ENCODE measurements at places on chromosomes 7 and 10.

GRCh38 chr10:63106111-63106755 is 26.9 kb upstream of the NRBF2 start:
- no peak for DNase-seq

GRCh38 chr10:18005445-18005780 is 53.7 kb downstream of the SLC39A12 start:
- DNase-seq: no peak

DNA sequence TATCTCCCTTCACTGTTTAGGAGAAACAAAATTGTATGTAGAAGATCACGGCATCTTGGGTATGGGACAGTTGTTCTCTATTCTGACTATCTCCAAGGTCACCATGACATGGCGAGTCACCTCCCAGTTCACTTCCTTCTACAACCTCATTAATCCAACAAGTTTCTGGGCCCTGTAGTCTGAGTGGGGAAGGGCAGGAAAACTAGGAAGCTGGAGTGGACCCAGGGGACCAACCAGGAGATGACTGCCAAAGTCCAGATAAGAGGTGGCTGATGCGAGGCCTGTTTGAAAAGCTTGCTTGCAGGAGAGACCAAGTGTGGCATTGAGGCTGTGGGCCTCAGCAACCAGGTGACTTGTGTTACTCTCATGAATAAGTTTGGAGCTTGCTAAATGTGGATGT is 584.9 kb downstream of the TNS3 start:
- DNase-seq: no peak

GRCh38 chr7:151313857-151314256 is 27.8 kb upstream of the NUB1 start:
- DNase-seq: no peak

- DNase-seq: no peak
Measured at GRCh38 chr7:15218261-15218660, 315.7 kb upstream of the DGKB start.

- DNase-seq: no peak
Measured at GRCh38 chr7:930975-931758, 23.3 kb downstream of the ADAP1 start.

DNA sequence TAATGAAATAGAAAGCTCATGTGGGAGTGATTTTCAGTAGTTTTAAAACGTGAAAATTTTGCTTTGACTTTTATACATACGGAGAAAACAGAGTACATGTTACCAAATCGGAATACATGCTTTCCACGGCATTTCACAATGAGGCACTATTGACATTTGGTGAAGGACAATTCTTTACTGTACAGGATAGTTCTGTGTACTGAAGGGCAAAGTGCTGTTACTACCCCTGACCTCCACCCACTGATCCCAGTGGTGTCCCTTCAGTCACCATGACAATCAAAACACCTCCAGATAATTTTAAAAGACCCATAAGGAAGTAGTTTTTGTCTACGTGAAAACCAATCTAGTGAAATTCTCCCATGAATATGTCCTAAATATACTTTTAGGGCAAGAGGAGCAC is 33.1 kb upstream of the ANK3 start:
- no peak for DNase-seq

GRCh38 chr10:96858038-96858705 is 26.1 kb downstream of the LCOR start:
- no peak for DNase-seq

DNA sequence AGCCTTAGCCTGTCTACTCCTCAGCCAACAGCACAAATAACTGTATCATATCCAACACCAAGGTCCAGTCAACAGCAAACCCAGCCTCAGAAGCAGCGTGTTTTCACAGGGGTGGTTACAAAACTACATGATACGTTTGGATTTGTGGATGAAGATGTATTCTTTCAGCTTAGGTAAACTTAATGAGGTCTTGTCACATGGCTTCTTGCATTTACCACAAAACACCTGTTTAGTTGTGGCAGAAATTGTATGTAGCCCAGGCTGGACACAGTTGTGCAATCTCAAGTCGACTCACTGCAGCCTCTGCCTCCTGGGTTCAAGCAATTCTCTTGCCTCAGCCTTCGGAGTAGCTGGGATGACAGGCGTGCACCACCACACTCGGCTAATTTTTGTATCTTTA is 21.4 kb downstream of the CCAR1 start:
- DNase-seq: no peak

- DNase-seq: no peak
Measured at GRCh38 chr10:120262857-120263547, 194.0 kb upstream of the PLPP4 start.

GRCh38 chr7:27071622-27072390 is 24.0 kb downstream of the HOXA1 start:
- no peak for DNase-seq

GRCh38 chr10:78578929-78579328 is 489.8 kb upstream of the ZMIZ1 start:
- DNase-seq: peak; percentile 67

DNA sequence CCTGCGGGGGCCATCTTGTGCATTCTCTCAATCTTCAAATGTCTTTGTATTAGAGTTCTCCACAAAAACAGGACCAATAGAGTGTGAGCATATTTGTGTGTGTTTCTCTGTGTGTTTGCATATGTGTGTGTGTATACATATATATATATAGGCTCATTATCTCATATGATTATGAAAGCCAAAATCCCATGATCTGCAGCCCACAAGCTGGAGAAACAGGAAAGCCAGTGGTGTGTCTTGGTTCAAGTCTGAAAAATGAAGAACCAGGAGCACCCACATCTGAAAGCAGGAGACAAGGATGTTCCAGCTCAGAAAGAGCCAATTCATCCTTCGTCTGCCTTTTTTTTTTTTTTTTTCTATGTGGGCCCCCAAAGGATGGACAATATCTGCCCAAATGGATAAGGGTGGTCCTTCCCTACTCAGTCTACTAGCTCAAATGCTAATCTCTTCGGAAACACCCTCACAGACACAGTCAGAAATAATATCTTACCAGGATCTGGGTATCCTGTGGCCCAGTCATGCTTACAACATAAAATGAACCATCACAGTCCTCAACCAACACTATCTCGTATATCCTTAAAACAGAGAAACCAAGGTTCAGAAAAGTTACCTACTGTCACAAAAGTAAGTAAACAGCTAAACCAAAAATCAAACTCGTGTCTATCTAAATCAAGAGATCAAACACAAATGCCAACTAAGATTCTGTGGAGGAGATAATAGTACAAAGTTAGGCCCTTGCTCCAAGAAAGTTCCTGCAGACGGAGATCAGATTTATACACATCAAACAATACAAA is 141.9 kb downstream of the JMJD1C start:
- DNase-seq: no peak

DNA sequence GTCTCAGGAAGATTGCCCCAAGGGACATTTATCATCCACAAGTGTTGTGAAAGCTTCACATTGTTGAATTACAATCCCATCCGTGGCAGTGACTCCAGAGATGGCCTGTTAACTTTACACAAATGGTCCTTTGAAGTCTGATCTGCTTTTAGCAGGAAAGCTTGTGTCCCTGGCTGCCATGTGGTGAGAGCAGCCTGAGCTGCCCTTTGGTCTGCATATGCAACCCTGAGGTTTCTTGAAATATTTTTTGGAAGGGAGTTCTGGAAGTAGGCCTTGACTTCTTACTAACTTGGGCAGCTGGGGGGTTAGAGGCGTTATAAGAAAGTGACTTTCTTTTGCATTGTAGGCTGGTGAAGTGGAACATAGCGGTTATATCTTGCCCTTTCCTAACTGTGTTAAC is 41.3 kb upstream of the FAM180A start:
- no peak for DNase-seq

DNA sequence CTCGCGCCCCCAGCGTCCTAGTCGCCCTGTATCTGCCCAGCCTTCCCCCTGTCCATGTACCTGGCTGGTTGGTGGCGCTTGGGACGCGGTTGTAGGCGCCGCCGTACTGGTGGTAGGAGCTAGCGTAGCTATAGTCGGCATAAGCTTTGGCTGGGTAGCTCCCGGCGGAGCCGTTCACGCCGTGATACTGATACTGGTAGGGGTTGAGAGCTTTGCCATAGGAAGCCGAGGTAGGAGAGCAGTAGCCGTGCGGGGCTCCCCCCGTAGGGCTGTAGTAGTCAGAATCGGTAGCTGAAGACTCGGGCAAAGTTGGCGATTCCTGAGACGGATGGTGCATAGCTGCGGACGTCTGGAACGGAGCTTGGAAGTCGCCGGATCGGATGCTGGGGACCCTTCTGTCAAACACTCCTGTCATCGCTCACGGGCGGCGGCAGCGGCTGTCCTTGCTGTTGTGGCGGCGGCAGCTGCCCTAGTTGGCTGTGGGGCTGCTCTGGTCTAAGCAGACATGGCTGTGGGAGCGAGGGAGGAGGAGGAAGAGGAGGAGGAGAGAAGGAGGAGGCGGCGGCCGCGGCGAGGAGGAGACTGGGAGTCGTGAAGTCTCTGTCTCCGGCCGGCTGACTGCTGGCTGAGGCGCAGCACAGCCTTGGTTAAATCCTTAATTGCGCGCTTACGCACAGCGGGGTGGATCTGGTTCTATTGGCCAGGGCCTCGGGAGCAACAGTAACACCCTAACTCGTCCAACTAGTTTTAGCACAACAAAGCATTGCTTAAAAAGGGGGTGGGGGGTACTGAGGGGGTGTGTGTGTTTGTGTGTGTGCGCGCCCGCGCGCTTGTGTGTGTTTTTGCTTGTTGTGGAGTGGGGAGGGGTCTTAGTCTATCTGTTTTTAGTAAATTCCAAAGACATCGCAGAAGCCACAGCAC is at the start of gene DLX5:
TSS of gene DLX5 (minus strand) at position 623 of the 921 bp plus-strand sequence. CDS start at position 415, 208 bp downstream.
- DNase-seq: peak; percentile 53

- peak; percentile 73 for DNase-seq
Measured at GRCh38 chr7:151432658-151433521, 7.1 kb downstream of the CRYGN start.

GRCh38 chr7:124881981-124882380 is 47.6 kb downstream of the POT1 start:
- DNase-seq: no peak

DNA sequence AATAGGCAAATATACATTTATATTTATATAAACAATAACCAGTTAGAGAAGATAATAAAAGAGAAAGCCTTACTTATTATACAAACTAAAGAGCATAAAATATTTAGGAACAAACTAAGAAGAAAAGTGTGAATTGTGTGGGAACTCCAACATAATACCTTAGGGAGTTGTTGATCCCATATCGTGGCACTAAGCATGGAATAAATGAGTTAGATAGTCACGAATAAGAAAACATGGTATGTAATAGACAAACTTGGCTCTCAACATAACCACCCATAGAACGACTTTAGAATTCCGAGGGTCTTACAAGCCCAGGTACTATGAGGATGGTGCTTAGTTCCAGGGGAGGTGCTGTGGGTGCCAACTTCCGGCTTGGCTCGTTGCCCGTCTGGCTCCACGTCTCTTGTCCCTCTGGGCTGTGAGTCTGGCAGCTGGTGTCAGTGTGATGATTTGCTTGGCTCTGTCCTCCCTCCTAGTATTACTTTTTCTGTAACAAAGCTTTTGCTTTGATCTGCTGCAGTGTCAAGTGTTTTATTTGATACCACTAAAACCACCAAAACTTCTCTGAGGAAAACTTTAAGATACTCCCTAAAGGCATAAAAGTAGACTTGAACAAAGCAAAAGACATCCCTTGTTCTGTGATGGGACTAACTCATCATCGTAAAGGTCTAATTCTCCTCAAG is 9.5 kb upstream of the RBM20 start:
- no peak for DNase-seq

DNA sequence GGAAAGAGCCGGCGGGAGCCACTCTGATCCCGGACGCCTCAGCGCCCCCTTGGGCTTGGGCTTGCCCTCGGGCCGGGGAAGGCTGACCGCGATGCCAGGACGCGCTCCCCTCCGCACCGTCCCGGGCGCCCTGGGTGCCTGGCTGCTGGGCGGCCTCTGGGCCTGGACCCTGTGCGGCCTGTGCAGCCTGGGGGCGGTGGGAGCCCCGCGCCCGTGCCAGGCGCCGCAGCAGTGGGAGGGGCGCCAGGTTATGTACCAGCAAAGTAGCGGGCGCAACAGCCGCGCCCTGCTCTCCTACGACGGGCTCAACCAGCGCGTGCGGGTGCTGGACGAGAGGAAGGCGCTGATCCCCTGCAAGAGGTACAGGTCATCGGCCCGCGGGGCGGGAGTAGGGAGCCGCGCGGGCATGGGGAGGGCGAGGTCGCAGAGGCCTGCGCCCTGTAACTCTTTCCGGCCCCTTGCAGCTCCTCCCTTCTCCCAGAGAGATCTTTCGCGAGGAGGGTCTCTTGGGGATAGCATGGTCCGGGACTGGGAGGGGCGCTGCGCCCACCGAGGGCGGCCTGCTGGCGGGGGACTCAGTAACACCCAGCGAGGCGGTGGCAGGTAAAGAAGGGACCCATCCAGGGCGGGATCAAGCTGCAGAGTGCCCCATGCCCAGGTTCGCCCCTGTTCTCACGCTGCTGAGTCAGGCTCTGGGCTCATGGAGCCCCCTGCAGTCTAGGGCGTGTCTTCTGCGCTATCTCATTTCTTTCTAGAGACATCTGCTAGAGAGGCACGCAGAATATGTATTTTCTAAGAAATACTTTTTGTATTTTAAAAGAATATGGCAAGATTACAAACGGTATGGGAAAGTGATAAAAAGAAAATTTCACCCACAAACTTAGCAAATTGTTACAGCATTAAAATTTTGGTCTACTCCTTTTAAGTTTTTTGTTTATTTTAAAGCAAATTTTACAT is 687 bp downstream of the EPDR1 start:
- DNase-seq: peak; percentile 43

DNA sequence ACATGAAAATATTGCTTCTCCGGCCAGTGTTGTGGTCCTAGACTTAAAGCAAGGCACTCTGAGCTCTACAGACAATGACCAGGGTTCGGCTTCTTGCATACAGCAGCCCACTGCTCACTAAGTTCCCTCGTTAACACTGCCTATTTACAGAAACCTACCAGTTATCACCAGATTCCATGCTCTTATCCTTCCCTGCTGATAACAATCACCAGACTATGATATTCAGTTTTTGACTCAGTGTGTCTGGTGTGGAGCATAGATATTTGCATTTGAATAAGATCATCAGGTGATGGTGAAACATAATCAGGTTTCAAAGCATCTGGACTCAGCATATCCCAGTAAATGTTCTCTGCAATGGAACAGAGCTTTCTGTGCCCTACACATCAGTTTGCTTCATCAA is 182.3 kb downstream of the SNX13 start:
- no peak for DNase-seq

GRCh38 chr10:20959242-20959641 is 62.1 kb upstream of the NEBL start:
- no peak for DNase-seq

- DNase-seq: no peak
Measured at GRCh38 chr10:59006511-59007306, 169.7 kb upstream of the PHYHIPL start.

- DNase-seq: no peak
Measured at GRCh38 chr7:56007891-56008290, 43.4 kb downstream of the PSPH start.

- DNase-seq: no peak
Measured at GRCh38 chr10:119217991-119218490, 10.7 kb downstream of the GRK5 start.

DNA sequence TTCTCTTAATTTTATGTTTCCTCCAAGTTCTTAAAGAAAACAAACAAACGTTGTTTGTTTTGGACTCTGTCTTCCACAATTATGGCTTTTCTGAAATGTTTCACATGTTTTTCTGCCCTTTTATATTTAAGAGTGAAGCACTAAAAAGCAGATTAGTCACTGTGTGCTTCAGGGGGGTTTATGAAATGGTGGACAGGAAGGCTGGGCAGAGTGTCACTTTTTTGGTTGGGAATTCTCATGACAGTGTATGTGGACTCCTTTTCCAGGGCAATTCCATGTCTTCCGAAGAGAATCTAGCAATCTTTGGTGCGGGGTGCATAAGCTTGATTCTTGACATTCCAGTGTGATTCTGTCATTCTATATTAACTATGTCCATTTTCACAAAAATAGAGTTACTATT is 669.4 kb downstream of the PARD3 start:
- DNase-seq: no peak

Data from activated T-cell treated with anti-CD3 and anti-CD28 coated beads, Interleukin-2, amount 50 U/mL, for 48 hours (primary cell).